Stimulated activated CD8-positive, alpha-beta memory T cell treated with anti-CD3 and anti-CD28 coated beads, Interleukin-7, amount 100 ng/mL, for 1 hour (primary cell): ENCODE measurements at places on chromosomes 7 and 10.

DNA sequence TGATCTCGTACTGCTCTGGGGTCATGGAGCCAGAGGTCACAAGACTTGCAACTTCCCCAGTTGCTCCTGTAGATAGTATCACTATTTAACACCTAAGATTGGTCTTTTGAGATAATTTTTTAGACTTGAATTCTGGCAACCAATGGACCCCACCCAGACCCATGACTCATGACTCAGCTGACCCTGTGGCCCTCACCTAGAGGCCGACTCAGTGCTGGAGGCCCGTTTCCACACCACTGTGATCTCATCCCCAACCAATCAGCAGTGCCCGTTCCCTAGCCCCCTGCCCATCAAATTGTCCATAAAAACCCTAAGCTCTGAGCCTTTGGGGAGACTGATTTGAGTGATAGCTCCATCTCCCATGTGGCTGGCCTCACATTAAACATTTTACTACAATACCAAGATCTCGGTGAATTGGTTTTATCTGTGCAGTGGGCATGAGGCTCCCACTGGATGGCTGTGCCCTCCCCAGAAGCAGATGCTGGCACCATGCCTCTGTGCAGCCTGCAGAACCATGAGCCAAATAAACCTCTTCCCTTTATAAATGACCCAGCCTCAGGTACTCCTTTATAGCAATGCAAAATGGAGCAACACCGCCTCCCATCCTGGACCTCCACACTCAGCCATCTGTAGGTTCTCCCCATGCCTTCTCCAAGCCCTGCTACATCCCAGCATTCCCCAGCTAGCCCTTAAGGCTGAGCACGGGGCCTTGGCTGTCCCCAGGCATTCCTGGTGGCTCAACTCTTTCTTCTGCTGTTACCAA, 98.8 kb downstream of the PRKAG2 start:
- no peak for DNase-seq

DNA sequence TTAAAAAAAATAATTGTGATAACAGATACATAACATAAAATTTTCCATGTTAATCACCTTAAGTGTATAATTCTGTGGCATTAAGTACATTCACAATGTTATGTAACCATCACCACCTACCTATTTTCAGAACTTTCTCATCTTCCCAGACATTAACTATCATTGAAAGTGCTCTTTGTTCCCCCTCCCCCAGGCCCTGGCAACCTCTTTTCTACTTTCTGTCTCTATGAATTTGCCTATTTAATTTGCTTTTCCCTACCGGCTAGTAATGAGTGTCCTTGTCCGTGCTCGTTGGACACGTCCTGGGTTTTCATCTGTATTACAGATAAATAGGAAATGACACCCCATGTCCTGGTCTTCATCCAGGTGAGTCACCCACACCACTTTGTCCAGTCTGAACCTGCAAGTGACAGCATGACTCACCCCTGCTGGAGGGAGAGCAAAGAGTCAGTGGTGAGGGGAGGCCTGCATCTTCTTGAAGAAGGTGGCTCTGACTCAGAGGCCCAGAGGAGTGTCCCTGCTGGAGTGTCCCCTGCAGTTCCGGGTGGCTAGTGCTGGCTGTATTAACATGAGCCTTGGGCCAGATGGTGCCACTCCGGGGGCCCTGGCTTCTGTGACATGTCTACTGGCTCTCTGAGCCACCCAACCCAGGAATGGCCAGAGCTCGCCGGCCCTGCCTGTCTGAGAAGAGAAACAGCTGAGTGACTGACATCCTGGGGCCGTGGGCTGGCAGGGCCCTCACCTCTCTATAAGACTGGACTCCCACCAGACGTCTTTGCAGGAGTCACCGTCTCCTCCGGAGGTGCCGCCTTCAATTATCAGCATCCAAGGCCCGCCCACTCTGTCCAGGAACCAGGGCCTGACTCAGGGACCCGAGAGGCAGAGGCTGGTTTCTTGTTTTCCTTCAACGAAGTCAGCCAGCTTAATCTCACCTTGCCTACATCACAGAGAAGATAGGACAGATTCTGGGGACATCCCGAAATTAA, 503.2 kb upstream of the MKI67 start:
- DNase-seq, result no peak

DNA sequence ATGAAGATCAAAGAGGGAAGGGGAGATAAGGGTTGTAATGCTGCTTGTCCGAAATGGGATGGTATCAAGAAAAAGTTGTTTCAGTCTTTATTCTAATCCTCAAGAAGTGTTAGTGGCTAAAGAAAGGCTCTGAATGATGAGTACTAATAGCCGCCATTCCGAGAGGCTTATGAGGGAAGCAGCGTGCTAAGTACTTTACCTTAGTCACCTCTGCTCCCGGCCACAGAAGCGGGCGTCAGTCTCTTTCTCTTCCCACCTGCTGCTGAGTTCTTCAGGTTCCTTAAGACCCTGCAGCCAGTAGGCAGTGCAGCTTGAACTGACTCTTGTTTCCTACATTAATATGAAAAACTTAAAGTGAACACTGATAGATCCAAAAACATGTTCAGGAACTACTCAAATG, 73.1 kb downstream of the EEPD1 start:
- DNase-seq, result no peak

DNA sequence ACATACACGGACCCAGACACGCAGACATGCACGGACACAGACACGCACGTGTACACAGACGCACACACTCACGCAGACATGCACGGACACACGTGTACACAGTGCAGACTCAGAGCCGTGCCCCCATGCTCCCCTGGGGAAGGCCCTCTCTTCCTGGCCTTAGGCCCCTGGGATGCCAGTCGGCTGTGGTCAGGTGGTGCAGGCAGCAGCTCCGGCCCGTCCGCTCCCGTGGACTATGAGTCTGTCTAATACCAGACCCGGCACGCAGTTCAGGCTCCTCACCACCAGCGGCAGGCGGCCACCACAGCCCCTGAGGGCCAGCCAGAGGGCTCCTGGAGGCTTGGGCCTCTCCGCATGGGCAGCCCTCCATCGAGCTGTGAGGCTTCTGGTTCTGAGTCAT, 52.0 kb upstream of the NKX6-2 start:
- DNase-seq, result no peak

GRCh38 chr10:98363220-98363619, 51.8 kb downstream of the PYROXD2 start:
- DNase-seq, result no peak

GRCh38 chr7:150586068-150586784, 19.0 kb downstream of the GIMAP4 start:
- DNase-seq, result no peak

GRCh38 chr7:4725850-4726450, 43.9 kb downstream of the FOXK1 start:
- no peak for DNase-seq

GRCh38 chr7:33716581-33717477, 188.5 kb upstream of the BMPER start:
- DNase-seq, result no peak

- no peak for DNase-seq
Measured at GRCh38 chr10:77321838-77322237, 315.8 kb downstream of the KCNMA1 start.

DNA sequence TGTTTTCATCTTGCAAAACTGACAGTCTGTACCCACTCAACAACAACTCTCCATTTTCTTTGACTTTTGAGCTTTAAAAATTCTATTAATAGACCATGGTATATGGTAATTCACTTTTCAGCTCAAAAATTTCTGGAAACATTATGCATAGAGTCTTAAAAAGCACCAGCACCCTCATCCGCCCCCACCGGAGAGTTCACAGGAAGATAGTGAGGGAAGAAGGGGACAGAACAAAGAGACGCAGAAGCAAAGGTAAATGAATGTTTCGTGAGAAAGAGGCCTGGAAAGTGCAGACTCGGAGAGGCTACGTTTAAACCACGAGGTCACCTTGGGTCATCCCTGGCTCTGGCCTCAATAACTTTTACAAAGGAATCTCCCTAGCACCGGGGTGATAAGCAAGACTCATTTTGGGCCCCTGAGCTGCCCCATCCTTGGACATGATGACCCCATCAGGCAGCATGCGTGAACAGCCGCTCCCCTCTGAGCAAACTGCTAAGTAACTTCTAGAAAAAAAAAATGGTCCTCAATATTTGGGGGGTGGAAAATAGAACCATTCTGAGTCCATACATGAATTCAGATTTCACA, 96.3 kb downstream of the CPXM2 start:
- DNase-seq, result no peak

- DNase-seq, result no peak
Measured at GRCh38 chr10:103933557-103934121, 15.7 kb upstream of the STN1 start.

DNA sequence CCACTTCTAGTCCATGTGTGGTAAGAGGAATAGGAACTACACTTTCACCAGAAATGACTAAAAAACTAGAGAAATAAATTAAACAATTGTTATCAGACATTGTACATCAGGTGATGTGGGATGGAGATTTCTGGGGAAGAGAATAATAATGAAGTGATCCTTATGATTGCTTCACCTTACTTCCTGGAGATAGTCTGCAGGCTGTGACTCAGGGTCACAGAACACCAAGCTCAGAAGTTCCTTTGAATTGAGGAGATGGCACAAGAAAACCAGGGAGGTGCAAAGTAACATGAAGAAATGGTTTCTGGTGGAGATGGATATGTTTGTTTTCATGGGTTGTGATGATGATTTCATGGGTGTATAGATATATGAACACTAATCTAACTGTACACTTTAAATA, 44.5 kb downstream of the ZWINT start:
- DNase-seq, result no peak

GRCh38 chr10:95334805-95335144, 44.0 kb upstream of the PDLIM1 start:
- no peak for DNase-seq

DNA sequence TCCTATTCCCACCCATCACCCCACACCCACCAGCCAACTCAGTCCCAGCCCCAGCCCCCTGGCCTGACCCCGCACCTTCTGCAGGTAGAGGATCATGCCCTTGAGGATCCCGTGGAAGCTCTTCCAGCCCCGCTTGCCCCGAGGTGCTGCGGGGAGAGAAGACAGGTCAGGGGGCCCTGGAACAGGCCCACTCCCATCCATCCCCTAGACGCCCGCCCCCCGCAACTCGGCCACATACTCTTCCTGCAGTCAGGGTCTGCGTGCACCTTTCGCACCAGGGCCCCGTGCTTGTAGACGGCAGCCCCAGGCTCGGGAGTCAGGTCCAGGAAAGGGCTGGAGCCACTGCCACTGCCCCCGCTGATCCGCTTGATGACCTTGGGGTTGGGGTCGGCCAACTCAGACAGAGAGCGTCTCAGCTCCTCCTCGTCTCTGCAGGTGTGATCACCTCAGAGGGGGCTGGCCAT, 9.6 kb downstream of the NFKB2 start:
- DNase-seq, result no peak

DNA sequence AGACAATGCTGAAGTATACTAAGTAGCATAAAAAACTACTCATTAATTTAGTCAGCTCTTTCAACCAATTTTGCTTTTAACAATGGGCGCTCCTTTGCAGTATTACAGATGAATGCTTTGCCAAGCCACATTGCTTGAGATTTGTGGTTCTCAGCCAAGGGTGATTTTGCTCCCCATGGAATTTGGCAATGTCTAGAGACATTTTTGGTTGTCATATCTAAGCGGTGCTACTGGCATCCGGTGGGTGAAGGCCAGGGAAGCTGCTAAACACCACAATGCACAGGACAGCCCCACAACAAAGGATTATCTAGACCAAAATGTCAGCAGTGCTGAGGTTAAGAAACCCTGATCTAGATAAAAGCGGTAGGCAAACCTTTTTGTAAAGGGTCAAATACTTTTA, 112.0 kb downstream of the UBE2H start:
- no peak for DNase-seq

- DNase-seq, result no peak
Measured at GRCh38 chr10:102327641-102328040, 67.9 kb upstream of the NFKB2 start.

GRCh38 chr10:78406648-78407008, 373.0 kb downstream of the RPS24 start:
- no peak for DNase-seq

GRCh38 chr10:122152544-122152943, 118.6 kb upstream of the BTBD16 start:
- DNase-seq, result no peak

- DNase-seq, result no peak
Measured at GRCh38 chr7:84629640-84630318, 435.2 kb upstream of the SEMA3A start.

- no peak for DNase-seq
Measured at GRCh38 chr7:38709123-38709522, 78.0 kb upstream of the AMPH start.

DNA sequence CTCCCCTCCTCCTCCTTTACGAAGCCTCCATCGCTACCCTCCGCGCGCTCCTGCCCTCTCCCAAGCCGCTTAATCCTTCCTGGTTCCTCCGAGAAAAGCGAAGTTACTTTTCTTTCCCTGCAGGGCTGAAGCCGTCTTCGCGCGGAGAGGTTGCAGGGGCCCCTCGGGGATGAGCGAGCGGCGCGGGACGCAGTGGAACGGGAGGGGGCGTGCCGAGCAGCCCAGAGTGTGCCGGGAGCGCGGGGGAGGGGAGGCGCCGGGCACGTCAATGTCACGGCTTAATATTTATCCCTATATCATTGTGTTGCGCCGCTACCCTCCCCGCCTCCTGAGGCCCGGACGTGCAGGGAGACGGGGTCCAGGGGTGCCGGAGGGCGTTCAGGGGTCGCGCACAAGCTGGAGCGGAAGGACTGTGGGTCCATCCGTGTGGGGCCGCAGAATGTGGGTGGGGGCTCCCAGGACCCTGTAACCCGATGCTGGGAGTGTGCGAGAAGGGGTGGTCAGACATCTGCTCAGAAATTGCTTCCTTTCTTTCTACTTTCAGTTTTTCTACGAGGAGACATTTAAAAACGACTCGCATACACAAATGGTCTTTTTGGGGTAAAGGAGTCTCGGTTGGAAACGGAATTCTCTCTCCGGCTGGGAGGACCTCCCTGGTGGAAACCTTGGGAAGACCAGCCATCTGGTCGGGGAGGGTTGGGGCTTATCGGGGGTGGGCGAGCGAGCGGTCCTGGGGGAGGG, 2.4 kb downstream of the CDK6 start:
- DNase-seq, result no peak

DNA sequence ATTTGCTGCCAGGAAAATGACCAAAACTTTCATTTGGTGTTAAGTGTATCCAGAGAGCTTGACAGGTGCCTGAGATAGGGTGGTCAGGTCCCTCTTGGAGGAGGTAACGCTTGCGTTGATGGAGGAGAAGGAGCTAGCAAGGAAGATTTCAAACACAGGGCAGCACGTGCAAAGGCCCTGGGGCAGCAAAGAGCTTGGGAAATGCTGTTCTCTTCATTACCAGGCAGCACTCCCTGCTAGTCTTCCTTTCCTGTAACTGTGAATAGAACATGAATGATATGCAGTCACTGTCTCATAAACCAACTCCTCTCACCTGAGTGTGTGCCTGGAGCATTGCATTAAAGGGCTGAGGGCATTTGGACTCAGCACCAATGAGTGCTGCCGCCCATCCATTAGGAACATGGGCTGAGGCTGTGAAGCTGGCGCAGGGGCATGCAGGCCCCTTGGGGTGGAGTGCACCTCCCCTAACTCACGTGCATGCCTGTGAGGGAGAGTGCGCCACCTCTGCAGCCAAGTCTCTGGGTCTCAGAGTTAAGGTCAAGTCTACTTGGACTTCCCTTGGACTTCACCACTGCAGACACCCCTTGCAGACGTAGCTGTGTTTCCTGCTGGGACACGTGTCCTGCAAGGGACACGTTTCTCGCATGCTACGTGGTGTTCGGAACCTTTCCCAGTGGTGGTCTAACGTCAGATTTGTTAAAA, 136.8 kb downstream of the PAXIP1 start:
- DNase-seq, result no peak

- DNase-seq, result no peak
Measured at GRCh38 chr7:100991631-100992030, 22.3 kb downstream of the MUC12 start.

- DNase-seq, result no peak
Measured at GRCh38 chr7:28954471-28954870, 3.7 kb downstream of the TRIL start.

GRCh38 chr10:1166101-1166827, 110.1 kb downstream of the WDR37 start:
- no peak for DNase-seq
